ENCODE measurements at places on chromosomes 1 and 21. TPM values are rescaled to one million over a fixed set of nuclear protein-coding genes. Genes with fewer than 3 reads are reported as not detected.

- no peak for DNase-seq
These were observed 53.1 kb downstream of the RWDD3 start for GRCh38 chr1:95287081-95287480.

Gene KLF17
- polyA plus RNA-seq = not detected

DNA sequence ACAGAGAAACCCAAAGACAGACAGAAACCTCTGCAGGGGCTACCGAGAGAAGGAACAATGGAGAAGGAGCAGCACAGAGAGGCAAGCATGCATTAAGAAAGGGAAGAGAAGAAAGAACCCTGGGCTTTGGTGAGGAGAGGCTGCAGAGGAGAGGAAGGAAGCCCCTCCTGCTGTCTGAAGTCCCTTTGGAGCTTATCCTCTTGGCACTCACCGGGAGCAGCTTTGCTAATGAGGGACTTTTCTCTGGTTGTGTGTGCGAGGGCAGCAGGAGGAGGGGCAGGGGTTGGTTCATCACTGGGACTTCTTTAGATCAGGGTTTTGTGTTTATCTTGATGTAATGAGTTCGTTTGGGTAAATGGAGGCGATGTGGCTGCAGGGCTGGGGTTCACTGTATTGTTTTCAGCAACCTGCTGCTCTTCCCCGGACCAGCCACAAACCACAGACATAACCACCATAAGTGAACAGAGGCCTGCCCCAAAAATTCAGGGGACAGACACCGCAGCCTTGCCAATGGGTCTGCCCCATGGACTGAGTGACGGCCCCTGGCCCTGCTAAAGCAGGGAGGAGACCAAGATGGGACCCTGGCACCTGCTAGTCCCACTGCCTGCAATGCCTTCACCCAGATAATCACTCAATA, 100.6 kb downstream of the KCND3 start:
- no peak for DNase-seq

DNA sequence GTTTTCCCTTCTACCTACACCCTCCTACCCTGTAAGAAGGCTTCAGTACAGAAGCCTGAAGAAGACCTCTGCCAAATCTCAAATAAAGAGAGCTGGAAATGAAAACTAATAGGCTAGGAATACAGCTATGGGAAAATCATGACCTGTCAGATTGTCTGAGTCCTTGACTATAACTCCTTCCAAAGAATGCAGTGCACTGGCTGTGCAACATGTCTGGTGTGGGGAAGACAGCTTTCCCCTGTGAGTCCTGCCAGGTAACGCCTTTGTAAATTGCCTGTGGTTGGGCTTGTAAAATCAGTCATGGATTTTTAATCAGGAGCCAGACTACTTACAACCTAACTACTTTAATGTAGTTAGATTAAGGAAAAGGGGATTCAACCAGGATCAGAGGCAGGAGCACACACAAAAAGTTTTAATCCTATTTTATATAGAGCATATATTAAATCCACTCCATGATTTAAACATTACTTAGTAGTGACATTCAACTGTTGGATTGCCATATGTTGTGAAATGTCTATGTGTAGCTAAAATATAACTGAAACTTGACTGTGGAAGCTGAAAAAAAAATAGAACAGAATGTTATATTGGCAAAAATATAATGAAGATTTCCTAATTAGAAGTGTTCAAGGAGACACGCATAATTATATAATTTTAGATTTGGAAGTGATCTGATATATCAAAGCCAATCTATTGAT, 1667.8 kb downstream of the KCNT2 start:
- no peak for DNase-seq

Gene CD244
- 0.16 TPM for polyA plus RNA-seq

DNA sequence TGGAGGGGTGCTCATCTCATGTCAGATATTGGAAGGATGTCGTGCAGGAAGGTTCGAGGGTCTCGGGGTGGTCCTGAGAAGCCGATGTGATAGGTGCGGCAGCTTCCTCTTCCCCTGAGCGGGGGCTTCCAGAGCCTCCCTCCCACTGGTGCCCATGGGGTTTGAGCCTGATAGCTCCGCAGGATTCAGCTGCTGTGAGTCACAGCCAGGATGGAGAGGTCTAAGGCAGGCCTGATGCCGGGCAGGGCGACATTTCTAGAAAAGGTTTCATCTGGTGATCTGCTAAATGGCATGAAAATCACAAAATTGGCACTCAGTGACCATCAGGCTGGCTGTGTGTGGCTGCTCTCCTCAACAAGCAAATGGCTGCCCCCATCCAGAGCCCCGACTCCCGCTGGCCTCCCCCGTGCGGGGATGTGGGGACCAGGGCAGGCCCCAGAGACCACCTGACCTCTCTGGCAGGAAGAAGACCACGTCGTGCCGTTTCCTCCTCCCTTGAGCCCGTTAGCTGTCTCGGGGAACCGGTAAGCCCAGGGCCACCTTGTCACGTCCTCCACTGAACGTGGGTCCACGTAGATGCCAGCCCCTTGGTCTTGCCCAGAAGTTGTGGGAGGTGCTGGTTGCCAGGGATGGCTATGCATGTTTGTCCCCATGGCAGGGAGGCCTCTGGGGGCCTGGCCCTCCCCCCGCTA, 66.1 kb downstream of the SKI start:
- no peak for DNase-seq

DNA sequence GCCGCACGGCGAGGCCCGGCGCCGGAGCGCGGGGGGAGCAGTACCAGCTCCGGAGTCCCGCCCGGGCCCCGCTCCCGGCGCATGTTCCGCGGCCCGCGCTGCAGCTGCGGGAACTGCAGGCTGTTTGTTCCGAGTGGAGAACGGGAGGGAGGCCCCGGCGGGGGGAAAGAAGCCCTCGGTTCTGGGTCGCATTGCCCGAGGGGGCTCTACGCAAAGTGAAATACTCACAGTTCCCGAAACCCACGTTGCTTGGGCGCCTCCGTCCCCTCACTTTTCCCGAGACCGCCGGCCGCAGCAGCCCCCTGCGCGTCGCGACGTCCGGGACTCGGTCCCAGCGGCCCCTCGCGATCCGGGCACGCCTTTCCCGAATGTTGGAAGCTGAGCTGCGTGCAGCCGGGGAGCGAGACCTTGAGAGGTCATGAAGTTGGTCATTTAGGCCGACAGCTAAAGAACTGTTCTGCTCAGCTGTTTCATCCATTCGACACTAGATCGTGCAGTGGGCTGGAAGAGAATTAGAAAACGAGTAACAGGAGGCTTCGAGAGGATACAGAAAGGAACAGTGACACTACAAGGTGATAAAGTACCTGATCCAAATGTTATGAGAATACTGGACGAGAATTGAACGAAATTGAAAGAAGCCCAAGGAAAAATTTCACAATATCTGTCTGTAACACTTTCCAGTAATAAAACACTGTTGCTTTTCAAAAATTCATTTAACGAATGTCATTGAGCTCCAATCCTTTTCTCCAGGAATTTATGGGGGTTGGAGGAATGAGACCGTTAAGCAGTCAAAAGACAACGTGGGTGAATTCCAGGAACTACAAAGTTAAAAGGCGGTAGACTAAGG, 657 bp upstream of the LIN9 start:
- DNase-seq = no peak

GRCh38 chr1:30144831-30145230, 578.6 kb downstream of the MATN1 start:
- DNase-seq = no peak

Gene SLC30A1
- polyA plus RNA-seq = 34.6 TPM

DNA sequence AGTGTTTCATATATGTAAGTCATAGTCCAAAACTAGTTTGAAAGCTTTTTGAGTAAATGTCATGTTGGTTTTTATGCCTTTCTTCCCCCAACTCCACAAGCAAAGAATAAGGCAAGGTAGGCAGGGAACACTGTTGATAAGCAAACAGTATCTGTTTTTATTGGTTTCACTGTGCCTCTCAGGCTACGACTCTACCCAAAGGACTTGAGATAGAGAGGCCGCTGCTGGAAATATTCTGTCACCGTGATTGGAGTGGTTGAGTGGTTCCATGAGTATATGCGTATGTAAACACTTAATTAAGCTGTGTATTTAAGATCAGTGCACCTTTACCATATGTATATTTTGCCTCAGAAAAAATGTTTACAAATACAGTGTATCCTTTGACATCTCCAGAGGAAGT, 138.1 kb upstream of the KIF26B start:
- no peak for DNase-seq

Gene HES3
- polyA plus RNA-seq = not detected

DNA sequence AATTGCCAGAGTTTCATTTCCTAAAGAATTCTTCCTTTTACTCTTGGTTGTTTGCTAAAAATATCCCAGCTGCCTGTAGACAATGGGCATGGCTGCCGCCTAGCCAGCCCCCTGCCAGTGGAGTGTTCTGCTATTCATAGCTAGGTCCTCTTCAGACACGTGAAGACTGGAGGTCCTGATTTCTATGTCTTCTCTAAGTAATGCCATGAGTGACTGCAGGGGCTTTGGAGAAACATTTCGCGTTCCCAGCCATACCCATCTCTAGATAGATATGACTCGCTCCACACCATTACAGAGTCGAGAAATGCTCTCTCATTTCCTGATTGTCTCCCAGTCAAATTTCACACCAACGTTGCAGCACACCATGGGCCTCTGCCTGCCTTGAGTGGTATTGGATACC, 99.5 kb upstream of the BACE2 start:
- DNase-seq = no peak

DNA sequence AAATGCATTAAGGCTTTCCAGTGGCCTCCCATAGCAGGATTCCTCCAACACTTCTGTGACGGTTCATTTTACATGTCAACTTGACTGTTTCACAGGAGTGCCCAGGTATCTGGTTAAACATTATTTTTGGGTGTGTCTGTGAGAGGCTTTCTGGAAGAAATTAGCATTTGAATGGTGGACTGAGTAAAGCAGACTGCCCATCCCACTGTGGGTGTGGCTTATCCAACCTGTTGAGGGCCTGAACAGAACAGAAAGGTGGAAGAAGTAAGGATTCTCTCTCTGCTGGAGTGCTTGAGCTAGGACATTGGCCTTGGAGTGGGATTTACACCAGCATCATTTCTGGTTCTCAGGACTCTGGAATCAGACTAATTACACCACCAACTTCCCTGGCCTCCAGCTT, 85.6 kb downstream of the RGS7 start:
- no peak for DNase-seq

GRCh38 chr1:6358757-6359201, 34.8 kb downstream of the ACOT7 start:
- DNase-seq = no peak

DNA sequence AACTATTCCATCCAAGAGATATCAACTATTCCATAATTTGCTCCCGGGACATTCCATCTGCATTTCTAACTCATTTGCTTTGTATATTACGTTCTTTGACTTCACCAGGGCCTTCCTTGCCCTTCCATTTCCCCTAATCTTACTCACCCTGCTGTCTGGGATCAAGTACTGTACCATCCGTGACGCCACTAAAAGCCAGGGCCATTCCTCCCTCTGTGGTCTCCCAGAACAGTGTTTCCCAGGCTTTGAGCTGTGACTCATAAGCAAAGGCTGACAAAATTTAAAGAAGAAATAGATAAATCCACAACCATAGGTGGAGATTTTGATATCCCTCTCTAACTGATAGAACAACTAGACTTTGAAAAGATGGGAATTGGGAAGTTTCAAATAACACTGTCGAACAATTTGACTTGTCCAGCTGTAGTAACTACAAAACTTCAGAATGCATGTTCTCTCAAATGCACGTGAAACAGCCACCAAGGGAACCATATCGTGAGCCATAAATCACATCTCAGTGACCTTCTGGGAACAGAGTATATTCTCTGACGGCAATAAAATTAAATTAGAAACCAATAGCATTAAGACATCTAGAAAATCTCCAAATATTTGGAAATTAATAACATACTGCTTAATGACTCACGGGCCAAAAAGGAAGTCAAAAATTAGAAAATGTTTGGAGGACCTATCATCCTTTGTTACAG, 501.0 kb downstream of the SETD4 start:
- DNase-seq = no peak

Gene GNG4
- 2.9 TPM for polyA plus RNA-seq

DNA sequence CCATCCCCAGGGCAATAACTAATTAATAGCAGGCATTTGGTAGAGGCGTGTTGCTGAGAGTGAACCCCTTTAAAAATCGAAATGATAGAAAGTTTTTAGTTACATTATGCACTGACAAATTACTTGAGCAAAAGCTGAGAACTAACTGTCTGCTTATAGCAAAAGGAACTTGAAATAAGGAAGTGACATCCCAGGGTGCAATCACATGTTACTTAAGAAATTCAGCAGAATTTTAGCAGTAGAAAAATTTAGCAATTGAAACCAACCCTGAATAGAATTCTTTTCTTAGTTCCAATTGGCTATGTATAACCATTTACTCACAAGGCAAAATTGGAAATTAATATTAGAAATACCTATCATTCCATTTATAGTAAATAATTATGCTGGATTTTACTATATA, 139.5 kb upstream of the SAMSN1 start:
- no peak for DNase-seq

Gene DENND2D
- 16.3 TPM for polyA plus RNA-seq

Gene PALMD
- 2.5 TPM for polyA plus RNA-seq

Gene SH2D2A
- polyA plus RNA-seq = 0.42 TPM

Gene FCRL5
- 0.04 TPM for polyA plus RNA-seq

- DNase-seq = no peak
These were observed 299.3 kb upstream of the VAMP3 start for GRCh38 chr1:7471836-7472235.

Gene MEX3A
- 44.5 TPM for polyA plus RNA-seq

- DNase-seq = no peak
These were observed 36.0 kb downstream of the SIPA1L2 start for GRCh38 chr1:232593717-232594502.

All from right renal cortex interstitium (tissue), 3 donors.